ENCODE measurements at places on chromosomes 11 and 22. TPM values are rescaled to one million over a fixed set of nuclear protein-coding genes. Genes with fewer than 3 reads are reported as not detected.

Gene SYT12
- 0.44 TPM for total RNA-seq

Gene TEX12
- not detected for total RNA-seq

Gene KRTAP5-9
- total RNA-seq, result not detected

Gene LDHAL6A
- total RNA-seq, result not detected

- no peak for DNase-seq
Observed at GRCh38 chr11:9876331-9876730, 212.5 kb downstream of the SWAP70 start.

GRCh38 chr22:30813936-30814335, 119.3 kb downstream of the OSBP2 start:
- no peak for DNase-seq

DNA sequence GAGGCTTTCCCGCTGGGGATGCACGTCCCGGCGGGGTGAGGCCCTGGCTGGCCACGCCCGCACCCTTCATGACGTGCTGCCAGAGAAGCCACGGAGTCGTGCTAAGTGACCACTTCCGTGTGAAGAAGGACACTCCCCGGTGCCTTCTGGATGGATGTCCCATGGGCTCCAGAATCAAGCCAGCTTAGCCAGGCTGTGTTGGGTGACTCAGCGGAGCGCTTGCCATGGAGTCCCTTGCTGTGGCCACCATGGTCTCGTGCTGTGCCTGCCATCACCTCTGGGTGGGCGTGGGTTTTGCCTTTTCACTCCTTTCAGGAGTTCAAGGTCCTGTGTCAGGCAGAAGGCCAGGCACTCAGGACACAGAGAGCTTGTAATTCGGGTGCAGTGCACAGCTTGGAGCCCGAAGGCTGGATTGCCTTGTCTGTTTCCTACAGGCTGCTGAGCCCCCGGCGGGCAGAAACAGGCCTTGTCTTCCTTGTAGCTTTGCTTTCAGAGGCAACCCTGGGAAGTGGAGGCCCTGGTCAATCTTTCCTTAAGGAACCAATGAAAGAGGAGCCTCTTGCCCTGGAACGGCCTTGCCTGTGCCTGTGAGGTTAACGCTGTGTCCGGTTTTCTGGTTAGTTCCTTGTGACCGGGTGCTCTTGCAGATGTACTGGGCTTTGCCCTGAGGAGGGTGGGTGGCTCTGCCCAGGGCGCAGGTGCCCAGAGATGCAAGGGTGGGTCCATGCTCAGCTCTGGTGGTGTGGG, 268.6 kb downstream of the TBC1D22A start:
- DNase-seq, result no peak

GRCh38 chr11:1937616-1938342, 9.4 kb upstream of the MRPL23 start:
- no peak for DNase-seq

DNA sequence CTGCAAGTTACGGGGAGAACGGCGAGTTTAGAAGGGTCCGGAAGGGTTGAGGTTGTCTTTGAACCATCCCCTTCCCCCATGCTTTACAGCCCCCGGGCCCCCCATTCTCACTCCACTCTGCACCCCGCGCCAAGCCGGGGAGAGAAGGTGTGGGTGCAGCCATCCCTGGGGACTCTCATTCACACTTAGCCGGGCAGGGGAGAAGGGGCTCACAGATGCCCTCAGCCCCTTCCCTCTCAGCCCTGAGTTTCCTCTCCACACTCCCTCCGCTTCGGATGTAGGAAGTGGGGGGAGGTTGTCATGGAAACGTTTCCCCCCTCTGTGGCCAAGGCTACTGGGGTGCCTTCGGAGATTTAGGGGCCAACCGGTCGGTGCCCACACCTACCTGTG, 334 bp downstream of the CADM1 start:
- no peak for DNase-seq

GRCh38 chr11:2315395-2316168, 13.8 kb downstream of the TSPAN32 start:
- no peak for DNase-seq

DNA sequence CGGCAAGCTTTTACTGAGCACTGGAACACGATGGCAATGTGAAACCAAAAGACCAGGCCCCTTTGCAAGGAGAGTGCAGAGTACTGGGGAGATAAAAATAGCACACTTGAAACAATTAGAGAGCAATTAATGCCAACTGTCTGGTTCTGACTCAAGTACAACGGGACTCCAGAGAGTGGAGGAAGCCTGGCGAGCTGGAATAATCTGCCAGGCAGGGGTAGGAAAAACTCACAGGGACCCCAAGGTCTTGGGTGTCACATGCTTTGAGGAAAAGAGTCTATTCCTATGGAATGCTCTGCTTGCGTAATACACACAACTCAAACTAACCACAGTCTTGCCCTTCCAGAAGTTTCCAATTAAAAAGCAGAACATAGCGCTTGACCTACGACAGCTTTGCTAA, 113.0 kb upstream of the CLMP start:
- no peak for DNase-seq

GRCh38 chr11:97979741-97980140, 1041.0 kb upstream of the CNTN5 start:
- no peak for DNase-seq

- no peak for DNase-seq
Observed at GRCh38 chr22:29701155-29701999, 18.4 kb upstream of the CABP7 start.

DNA sequence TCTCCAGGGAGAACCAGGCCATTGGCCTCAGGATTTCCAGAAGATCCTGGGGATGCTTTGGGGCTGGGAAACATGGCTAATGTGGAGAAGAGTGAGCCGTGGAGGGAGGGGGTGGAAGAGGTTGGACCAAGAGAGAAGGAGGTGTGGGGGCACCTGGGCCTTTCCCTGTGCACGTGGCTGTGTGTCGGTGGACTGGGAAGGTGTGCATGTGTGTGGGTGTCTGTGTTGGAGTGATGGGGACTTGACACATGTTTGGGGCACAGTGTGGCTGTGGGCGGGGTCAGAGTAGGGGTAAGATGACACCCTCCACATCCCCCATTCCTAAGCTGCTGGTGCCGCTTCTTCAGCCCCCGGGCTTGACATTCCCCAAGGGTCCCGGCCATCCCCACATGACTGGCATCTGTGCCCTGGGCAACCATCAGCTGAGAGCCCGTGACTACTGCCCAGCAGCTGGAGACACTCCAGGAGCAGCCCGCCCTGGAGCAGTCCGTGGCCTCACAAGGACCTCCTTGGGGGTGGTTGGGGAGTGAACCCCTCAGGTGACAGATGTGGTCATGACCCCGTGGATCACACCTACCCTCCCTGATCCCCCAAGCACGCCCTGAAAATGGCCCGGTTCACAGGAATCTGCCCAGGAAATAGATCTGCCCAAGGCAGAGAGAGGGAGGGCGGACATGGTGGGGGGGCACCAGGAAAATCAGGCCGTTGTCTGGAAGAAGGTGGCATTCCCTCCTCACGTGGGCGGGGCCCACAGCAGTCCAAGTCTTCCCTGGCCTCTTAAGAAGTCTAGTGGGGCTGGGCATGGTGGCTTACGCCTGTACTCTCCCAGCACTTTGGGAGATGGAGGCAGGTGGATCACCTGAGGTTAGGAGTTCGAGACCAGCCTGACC, 34.8 kb upstream of the SOX10 start:
- no peak for DNase-seq

GRCh38 chr11:30282289-30282631, 40.6 kb upstream of the ARL14EP start:
- DNase-seq, result no peak

GRCh38 chr11:56474729-56475235, 1.6 kb upstream of the OR5M3 start:
- no peak for DNase-seq

- no peak for DNase-seq
Observed at GRCh38 chr11:112516261-112516660, 255.6 kb upstream of the PLET1 start.

DNA sequence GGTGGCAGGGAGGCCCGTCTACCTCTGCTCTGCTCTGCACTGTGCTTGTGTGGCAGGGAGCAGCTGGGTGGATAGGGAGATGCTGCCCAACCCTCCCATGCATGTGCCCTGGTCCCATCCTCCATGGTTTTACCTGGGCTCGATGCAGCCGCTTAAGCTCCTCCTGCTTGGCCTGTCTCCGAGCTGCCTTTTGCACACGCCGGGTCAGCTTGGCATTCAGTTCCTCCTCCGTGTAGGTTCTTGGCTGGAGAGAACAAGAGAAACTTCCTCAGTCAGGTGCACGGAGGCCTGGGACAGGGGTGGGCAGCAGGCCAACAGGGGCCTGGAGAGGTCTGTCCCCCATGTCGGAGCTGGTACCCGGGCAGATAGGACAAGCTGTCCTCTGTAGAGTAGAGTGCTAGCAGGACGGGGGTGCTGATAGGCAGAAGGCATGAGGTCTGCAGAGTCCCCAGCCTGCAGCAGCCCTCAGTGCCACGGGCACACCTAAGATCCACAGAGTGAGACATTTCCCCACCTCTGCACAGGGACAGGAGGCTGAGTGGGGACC, 36.4 kb upstream of the BID start:
- DNase-seq, result no peak

DNA sequence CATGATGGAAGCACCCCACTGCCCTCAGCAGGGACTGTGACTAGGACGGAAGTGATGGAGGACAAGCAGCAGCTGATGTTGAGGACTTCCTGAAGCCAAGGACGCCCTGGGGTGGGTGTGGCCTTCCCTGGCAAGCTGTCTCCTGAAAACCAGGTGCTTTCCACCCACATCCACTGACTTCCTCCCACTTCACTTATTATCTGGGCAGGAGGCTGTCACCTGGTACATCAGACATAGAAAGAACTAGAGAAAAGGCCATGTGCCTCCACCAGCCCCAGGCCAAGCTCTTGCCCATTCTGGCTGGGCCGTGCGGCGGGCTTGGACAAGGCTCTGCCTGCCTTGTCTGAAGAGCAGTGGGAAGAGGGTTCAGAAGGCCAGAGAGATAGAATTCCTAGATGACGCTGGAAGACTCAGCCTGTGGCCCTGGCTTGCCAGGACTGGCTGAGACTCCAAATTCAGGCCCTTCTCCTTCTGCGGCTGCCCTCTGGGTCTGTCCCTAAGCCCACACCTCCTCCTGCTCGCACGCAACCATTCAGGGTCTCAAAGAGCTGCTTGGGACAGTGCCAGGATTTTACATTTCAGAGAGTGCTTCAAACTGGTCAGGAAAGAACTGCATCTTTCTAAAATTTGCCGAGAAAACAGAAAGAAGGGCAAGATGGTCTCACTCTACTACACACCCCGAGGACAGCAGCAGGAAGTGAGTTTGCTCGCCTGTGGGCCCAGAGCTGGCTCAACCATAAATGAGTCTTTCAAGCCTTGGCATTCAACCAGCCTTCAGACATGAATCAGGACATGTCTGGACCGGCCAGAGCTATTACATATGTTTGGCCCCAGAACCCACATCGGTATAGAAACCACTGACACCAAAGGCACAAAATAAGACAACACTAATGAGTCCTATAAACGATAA, 13.3 kb downstream of the ARHGAP1 start:
- DNase-seq, result no peak

DNA sequence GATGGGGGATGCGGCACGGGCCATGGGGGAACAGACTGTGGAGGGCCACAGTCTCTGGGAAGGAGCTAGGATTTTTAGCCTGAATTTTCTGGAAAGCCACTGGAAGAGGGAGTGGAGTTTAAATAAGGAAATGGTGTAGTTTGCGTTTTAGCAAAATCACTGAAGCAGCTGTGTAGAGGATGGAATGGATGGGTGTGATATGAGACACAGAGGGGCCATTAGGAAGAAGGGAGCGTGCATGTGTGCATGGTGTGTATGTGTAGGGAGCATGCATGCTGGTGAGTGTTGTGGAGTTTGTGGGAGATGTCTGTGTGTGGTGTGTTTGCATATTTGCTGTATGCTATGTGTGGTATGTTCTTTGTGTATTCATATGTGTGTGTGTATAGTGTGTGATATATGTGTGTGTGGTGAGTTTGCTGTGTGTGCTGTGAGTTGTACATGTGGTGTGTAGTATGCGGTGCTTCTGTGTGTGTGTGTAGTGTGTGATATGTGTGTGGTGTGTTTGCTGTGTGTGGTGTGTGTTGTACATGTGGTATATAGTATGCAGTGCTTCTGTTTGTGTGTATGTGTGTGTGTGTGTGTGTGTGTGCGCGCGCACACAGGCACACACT, 67.6 kb downstream of the FBXO7 start:
- DNase-seq, result no peak

GRCh38 chr11:23723861-23724260, 773.0 kb upstream of the LUZP2 start:
- no peak for DNase-seq

DNA sequence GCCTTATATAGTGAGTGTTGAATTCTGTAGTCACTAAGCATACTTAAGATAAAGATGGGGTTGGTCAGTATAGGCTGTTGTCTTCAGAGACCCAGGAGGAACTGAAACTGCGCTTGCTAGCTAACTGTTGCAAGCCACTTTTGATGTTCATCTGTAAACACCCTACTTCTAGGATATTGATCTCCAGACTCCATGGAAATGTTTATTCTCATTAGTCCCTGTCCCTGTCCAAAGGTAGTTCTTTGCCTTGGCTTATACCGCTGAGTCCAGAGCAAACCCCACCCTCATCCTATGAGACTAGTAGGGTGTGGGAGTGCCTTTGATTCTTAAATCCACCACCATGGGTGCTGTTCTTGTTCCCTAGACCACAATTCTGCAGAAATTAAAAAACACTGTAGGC, 36.4 kb downstream of the DEPDC5 start:
- no peak for DNase-seq

DNA sequence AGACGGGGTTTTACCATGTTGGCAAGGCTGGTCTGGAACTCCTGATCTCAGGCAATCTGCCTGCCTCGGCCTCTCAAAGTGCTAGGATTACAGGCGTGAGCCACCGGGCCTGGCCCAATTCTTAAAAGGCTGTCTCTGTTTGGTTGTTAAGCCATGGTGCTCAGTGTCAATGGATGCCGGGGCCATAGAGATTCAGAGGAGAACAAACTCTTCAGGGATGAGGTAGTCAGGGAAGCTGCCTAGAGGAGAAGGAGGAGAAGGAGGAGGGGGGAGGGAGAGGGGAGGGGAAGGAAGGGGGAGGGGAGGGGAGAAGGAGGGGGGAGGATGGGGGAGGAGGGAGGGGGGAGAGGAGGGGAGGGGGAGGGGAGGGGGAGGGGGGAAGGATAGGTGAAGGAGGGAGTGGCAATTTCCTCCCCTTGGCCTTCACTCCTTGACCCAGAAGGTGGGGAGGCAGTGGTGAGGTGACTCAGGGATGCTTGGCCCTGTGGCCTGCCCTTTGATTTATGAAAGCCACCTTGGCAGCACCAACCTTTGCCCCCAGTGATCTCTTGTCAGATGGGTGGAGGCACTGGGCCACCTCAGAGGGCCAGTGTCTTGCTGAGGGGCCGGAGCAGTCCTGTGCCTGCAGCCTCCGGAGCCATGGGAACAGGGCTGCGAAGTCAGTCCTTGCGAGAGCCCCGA, at the start of gene C11orf86:
C11orf86 (plus strand) TSS at position 581 of the 681 bp plus-strand sequence; CDS start at position 640, 59 bp downstream.
- DNase-seq, result no peak

GRCh38 chr11:17015627-17016126, 1.5 kb upstream of the PLEKHA7 start:
- DNase-seq, result no peak
